ENCODE measurements at places on chromosomes 12 and 14.

DNA sequence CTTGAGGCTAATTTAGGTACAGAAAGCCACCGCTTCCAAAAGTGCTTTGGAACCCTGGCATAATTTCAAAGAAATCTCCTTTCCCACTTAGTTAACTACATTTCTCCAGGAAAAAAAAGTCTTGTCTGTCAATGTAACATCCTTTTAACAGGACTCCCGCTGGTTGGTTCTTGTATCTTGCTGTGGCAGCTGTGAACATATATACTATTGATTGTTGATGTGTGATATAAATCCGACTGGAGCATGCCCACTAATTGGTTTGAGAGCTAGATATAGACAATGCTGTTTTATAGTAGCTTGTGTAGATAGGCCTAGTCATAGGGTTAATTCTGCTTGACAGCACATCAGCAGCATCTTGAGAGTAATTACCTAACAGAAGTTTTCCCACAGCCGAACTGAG, 89.6 kb downstream of the MSRB3 start:
- no peak for DNase-seq

- DNase-seq = no peak
Measured at GRCh38 chr12:75831402-75831801, 200.2 kb downstream of the PHLDA1 start.

- DNase-seq = no peak
Measured at GRCh38 chr12:42855362-42855950, 265.9 kb upstream of the PRICKLE1 start.

GRCh38 chr12:76549131-76549530, 10.4 kb downstream of the OSBPL8 start:
- DNase-seq = no peak

- no peak for DNase-seq
Measured at GRCh38 chr14:33510063-33510481, 440.8 kb downstream of the EGLN3 start.

DNA sequence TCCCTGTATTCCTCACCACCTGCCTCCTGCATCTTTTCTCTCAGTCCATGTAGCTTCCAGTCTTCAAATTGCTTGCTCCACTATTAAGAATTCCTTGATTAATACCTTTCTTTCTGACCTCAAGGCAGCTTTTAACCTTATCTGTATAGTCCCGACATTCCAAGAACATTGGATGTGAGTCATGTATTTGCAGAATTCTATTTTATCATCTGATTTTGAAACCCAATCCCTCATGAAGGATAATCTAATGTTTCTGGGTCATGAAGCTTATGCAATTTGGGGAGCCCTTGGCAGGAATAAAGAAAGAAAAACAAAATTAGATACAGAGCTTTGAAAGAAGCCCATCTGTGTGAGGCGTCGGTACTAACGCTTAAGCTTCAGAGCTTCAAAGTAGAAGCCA, 63.4 kb upstream of the CCND2 start:
- no peak for DNase-seq

DNA sequence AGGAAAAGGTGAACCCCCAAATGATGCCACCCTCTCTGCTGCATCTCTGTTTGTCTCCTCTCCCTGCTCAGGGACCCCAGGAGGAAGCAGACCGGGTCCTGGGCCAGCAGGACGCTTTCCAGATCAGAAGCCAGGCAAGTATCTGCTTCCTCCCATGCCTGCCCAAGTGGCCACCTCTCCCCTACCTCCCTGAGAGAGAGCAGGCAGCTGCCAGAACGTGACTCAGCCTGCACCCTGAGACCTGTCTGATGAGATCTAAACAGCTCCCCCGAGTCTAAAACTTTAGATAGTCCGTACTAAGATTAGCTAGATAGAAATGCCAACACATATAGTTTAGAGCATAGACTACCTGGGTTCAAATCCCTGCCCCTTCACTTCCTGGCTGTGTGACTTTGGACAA, 31.2 kb upstream of the OAS1 start:
- DNase-seq = no peak

GRCh38 chr14:48341069-48341468, 665.7 kb upstream of the MDGA2 start:
- no peak for DNase-seq

DNA sequence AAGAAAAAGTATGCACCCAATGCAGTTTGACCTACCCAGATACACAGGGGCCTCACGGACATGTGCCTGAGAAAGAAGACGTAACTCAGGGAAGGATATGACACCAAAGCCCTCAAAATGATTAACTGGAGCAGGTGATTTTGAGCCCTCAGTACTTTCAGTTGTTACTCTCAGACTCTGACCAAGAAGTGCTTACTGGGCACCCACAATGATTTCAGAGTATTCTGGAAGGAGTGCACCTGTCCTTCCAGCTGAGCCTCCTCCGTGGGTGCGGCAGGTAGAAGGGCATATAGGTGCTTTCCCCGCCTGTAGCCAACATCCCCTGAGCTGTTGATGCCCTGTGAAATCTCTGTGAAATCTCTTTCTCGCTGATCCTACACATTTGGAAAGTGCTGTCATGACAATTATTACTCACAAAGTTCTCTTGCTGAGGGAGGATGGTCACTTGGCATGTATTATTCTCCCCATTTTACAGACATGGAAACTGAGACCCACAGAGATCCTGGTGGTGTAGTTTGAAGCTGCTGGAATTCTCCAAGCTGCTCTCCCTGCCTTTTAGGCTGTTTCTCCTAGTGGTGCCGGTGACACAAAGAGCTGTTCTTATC, 154.3 kb upstream of the CCND2 start:
- no peak for DNase-seq

DNA sequence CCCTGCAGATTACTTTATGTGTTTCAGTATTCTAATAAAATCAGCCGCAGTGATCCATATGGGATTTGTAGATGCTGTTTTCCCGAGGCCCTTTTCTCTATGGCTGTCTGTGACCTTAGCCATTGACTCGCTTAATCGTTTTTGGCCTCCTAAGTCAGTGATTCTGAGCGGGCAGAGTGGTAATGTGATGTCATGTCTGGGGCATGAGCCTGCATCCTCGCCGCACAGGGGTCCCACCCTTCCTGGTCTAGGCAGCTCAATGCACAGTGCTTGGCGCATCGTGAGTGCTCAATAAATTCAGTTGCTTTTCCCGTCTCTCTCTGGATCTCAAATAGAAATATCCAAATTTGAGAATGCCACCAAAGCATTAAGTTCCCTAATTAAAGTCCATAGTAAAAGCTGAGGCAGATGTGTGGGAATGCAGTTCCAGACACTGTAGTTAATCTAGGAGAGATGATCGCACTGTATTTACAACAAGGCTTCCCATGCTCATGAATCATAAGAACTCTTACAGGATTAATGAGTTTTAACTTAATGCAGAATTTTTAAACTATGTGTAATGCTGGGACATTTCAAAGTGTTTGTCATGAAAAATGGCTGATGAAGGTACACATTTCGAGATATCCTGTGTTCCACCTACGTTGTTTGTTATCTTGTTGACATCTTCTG, 29.3 kb downstream of the HMGA2 start:
- DNase-seq = no peak

GRCh38 chr12:105064564-105065178, 19.6 kb downstream of the ALDH1L2 start:
- no peak for DNase-seq

DNA sequence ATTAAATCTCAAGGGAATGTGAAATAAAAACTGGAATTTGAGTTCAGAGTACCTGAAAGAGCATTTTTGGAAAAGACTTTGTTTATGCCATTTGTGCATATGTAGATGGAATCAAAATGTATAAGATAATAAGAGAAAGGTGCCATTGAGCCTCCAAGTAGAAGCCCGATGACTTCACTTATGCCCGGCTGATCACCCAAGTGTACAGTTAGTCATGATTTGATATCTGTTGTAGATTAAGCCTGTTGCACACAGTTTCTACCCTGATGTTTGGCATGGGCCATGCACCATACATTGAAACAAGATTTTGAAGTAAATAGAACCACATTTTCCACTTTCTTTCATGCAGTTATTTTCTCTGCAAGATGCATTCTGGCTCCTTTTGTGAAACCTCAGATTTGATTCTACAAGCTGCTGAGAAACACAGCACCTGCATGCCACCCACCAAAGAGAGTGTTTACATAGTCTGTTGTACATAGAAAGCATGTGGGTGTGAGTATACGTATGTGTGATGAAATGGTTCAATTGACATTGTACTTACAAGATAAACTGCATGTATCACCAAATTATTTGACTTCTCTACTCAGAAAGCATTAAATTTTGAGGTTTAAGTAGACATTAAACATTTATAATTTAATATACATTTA, 772.5 kb downstream of the DIO2 start:
- no peak for DNase-seq

DNA sequence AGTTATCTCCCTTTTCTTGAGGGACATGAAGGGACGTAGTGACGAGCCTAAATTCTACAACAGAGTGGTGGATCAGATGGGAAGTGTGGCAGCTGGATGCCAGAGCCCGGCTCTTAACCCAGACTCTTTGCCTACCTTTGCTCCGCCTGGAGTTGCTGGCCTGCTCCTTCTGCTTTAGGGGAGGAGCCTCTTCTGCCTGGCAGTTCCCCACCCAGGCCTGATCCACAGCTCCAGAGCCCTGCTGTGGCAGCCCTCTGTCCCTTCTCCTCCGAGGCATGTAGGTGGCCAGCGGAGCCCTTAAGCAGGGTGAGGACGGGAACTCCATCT, 2.3 kb upstream of the PRPH start:
- no peak for DNase-seq

All from left ventricle myocardium inferior (tissue), 1 donor.